WERI-Rb-1 (cell line): ENCODE measurements at places on chromosomes 2 and 18.

GRCh38 chr2:11100130-11100529 lies 55.1 kb upstream of the SLC66A3 start:
- DNase-seq = no peak

GRCh38 chr18:74654638-74655037 lies 57.0 kb downstream of the ZNF407 start:
- no peak for DNase-seq

- DNase-seq = no peak
Measured at GRCh38 chr2:98803405-98804264, 72.7 kb upstream of the MGAT4A start.

- DNase-seq = no peak
Measured at GRCh38 chr2:12612671-12613070, 104.1 kb upstream of the TRIB2 start.

DNA sequence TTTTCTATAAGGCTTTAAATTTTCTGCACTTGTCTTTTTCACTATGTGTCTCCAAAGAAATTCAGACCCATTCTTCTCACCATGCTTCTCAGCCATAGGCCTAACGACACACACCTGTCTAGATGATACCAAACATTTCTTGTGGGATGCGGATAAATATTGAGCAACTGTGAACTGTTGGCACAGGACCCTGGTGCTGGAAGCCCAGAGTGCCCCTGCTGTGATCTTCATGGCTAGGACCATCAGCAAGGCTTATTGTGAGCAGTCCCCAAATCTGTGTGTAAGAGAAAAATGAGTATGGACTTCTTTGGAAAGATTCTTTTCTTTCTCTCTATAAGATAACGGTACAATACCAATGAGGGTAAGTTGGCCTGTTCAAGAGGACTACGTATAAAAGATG lies 54.1 kb upstream of the NCK2 start:
- no peak for DNase-seq

DNA sequence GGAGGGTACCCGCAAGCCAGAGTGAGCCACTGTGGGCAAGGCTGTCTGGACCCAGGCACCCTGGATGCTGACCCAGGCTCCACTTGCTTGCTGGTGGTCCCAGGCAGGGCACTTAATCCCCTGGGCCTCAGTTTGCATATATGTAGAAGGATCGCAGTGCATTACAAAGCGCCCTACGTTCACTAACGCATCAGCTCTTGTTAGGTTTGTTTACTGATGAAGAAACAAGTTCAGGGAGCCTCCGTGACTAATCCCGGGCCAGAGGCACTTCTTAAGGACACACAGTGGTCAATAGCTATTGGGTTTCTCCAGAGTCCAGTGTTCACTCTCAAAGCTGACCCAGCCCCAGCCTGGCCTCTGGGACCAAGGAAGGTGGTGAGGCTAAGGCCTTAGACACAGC lies 70.2 kb downstream of the LBH start:
- no peak for DNase-seq

GRCh38 chr2:146721486-146721885 lies 1123.3 kb upstream of the ACVR2A start:
- no peak for DNase-seq

GRCh38 chr2:10256031-10256514 lies 46.6 kb upstream of the HPCAL1 start:
- DNase-seq = no peak

DNA sequence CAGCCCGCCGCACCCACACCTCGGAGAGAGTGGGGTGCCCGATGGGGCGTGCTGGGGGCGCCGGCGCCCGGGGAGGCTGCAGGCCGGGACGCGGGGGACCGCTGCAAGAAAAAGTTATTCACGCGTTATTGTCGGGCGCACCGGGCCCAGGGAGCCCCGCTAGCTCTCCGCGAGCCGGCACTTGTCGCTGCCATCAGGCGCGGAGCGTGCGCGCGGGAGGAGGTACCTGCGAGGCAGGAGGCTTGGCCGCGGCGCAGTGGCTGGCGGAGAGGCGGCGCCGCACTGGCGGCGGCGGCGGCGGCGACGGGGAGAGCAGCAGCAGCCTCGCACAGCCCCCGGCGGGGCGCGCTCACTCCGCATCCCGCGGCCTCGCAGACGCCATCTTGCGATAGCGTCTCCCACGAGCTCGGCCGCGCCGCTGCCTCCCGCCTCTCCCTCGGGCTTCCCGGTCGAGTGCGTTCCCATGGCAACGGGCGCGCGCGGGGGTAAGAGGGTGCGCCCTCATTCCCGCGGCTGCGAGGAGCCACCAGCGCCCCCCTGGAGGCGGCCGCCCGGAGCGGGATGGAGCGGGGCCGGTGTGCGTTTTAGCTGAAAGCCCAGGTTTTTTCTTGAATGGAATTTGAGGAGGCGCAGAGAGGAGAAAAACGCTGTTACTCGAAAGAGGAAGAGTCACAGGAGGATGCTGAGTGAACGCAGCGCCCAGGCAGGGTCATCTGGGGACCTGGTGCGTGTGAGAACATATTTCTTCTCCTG lies at the start of gene CHN1:
Gene CHN1 (minus strand): TSS at position 402 of the 753 bp plus-strand sequence. CDS start 469 bp downstream, outside the sequence.
- peak; percentile 95 for DNase-seq

GRCh38 chr2:121243821-121244460 lies 41.1 kb downstream of the TFCP2L1 start:
- DNase-seq = no peak

DNA sequence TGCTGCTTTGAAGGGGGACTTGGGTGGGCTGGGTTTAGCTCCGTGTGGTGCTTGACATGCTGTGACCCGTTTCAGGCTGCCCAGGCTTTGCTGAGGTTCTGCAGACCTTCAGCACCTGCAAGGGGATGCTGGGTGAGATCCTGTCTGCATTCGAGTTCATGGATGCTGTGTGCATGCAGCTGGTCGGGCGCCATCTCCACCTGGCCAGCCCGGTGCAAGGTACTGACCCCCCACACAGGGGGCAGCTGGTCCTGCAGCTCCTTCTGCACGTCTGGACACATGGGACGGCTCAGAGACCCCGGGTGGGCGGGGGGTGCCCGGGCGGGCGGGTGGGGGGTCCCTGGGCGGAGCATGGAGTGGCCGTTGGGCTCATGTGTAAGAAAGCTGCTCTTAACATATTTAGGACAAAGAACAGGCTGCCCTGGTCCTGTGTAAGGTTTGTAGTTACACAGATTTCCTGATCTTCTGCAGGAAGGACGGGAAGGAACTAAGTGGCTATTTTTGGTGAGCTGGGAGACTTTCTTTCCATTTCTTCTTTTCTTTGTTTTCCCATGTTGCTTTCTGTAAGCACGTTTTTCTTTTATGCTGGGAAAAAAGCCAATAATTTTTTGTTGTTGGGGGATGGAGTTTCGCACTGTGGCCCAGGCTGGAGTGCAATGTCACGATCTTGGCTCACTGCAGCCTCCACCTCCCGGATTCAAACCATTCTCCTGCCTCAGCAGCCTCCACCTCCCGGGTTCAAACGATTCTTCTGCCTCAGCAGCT lies 15.8 kb downstream of the D2HGDH start:
- no peak for DNase-seq

DNA sequence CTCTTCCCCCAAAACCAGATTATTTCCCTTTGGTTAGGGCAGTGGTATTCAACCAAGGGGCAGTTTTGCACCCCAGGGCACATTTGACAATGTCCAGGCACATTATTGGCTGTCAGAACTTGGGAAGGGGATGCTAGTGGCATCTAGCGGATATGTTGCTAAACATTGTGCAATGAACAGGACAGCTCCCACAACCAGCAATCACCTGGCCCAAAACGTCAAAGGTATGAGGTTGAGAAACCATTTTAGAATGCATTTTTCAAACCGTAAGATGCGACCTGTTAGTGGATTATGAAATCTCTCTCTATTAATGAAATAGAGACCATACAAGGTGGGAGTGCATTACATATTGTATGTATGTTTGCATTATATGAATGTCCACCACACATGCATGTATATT lies 54.2 kb downstream of the CD8B2 start:
- DNase-seq = no peak

GRCh38 chr2:88942798-88943197 lies 251.3 kb downstream of the RPIA start:
- DNase-seq = no peak

DNA sequence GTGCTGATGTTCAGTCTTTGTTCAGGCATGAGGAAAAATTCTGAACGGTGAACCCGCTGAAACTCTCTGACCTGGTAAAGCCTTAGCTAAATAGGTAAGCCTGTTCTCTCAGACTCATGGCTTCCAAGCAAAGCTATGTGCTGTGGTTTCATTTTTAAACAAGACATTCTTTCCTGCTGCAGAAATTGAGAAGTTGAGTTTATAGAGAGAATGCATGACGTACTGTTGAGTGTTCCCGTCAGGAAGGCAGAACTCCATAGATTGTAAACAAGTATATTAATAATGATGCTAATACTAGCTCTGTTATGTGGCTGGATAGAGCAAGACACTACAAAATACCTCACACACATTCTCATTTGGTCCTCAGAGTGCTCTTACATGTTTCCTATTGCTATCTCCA lies 424.0 kb upstream of the CRIM1 start:
- no peak for DNase-seq

DNA sequence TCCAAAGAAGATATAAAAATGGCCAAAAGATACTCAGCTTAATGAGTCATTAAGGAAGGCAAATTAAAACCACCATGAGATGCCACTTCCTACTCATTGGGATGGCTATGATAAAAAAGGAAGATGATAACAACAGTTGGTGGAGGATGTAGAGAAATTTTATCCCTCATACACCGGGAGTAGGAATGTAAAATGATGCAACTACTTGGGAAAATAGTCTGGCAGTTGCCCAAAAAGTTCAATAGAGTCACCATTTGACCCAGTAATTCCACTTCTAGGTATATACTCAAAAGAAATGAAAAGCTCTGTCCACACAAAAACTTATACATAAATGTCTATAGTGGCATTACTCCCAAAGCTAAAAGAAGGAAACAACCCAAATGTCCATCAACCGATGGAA lies 10.1 kb upstream of the SULT1C2 start:
- DNase-seq = no peak

DNA sequence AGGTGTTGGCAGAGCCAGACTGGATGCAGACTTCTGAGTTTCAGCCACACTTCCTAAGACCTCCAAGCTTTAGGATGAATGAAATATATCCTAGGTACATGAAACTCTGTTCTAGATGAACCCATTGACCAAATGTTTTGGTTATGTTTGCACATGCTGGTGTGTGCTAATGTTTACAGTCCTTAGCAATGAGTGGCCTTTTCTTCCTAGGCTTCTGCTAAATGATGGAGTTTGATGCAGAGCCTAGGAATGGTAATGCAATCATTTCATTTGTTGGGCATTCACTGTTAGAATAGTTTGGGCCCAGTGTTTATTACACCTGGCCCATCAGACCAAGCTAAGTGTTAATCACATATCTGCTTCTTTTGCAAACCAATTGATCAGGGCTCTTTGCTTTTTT lies 464.7 kb downstream of the MEIS1 start:
- DNase-seq = no peak

- no peak for DNase-seq
Measured at GRCh38 chr2:2901384-2902345, 476.0 kb downstream of the EIPR1 start.

GRCh38 chr18:79447703-79448367 lies 52.1 kb downstream of the NFATC1 start:
- no peak for DNase-seq

- no peak for DNase-seq
Measured at GRCh38 chr2:152493417-152493816, 158.4 kb downstream of the FMNL2 start.

DNA sequence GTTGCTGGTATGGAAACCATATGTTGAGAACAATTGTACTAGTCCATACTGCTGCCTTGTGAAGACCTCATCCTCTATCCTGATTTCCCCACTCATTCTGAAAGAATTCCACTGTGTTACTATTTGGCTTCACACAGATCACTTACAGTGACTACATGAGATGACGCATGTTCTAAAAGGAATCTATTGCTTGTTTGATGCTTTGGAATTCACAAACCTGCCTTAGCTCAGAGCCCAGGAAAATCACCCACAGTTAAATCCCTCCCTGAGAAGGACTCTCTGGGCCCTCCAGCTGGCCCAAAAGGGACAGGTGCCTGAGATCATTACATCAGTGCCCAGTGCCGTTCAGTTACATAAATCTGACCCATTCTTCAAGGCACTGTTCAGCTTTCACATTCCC lies 45.3 kb downstream of the KLHL29 start:
- DNase-seq = no peak

DNA sequence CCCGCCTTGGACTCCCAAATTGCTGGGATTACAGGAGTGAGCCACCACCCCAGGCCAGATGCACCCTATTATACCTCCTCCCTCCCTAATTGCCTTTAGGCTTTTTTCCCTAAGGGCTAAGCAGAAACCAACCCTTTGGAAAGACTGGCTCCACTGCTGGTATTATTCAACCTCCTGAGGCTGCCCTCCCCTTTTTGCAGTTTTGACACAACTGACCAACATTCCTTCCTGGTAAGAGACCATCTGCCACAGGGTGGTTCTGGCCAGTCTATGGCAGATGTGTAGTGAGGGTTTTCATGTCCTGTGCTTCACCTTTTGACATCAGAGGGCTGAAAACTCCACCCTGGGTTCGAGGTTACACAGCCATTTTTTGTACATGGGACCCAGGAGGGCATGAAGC lies 1785.3 kb upstream of the CELF4 start:
- DNase-seq = no peak

DNA sequence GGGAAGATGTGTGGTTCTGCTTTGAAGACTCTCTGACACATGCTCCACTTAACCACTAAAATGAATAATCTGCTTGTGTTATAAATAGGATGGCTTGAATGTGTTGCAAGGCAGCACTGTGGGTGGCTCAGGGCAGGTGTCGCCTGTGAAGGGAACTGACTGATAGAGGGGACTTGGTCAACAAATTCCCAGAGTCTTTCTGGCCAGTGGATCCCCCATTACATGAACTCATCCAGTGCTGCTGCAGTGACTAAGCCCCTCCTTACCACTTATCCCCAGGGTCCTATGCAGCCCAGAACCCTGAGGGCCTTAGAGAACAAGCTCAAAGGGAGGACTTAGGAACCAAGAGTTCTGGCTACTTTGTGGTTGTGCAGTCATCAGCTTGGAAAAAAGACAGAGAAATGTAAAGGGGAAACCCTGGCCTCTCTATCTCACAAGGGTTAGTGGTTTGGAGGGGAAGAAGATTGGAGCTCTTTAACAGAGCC lies 226.2 kb upstream of the TNP1 start:
- DNase-seq = no peak

DNA sequence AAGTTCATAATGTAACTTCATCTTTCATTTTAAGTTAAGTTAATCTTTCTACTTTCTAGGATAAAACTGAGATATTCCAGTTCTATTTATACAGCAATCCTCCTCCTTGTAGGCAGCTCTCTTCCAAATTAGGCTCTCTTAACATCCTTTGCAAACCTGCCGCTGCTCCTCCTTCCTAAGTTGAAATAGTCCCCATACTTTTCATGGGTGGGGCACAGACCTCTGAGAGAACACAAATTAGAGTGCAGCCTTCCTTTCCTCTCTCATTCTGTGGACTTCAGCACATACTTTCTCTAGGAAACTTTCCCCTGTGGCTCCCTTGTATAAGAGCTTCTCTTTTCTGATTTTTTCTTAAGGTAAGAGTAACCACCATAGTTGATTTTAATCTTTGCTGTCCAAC lies 28.3 kb downstream of the TWSG1 start:
- DNase-seq = no peak

- peak; percentile 35 for DNase-seq
Measured at GRCh38 chr2:168118733-168119514, 128.5 kb downstream of the STK39 start.

GRCh38 chr2:44110444-44110843 lies 58.2 kb upstream of the PPM1B start:
- DNase-seq = no peak
